GM23338 (cell line): ENCODE measurements at places on chromosomes 5 and 9. TPM values are rescaled to one million over a fixed set of nuclear protein-coding genes. Genes with fewer than 3 reads are reported as not detected.

GKAP1 gene
- 3.6 and 4.0 TPM in 2 replicates for total RNA-seq

SLC31A2 gene
- total RNA-seq: 1.3 and 3.8 TPM in 2 replicates

SHROOM1 gene
- 4.3 and 5.4 TPM in 2 replicates for total RNA-seq

CTXN3 gene
- total RNA-seq: not detected in 2 replicates

TXNDC15 gene
- total RNA-seq: 24.4 and 30.7 TPM in 2 replicates

IGFBPL1 gene
- 75.6 and 78.5 TPM in 2 replicates for total RNA-seq

LHX3 gene
- not detected in 2 replicates for total RNA-seq

SLC25A48 gene
- 1.4 and 1.5 TPM in 2 replicates for total RNA-seq

SPINK1 gene
- not detected in 2 replicates for total RNA-seq

PRELID1 gene
- 271 and 328 TPM in 2 replicates for total RNA-seq

RECK gene
- 8.1 and 8.6 TPM in 2 replicates for total RNA-seq

ANKRD34B gene
- total RNA-seq: 1.5 and 2.9 TPM in 2 replicates

CCDC152 gene
- total RNA-seq: 13.9 and 16.2 TPM in 2 replicates

FBLL1 gene
- 6.0 and 7.1 TPM in 2 replicates for total RNA-seq

PCDHB11 gene
- 0.47 and 1.3 TPM in 2 replicates for total RNA-seq

SPOCK1 gene
- 10.5 and 17.2 TPM in 2 replicates for total RNA-seq

MPDZ gene
- total RNA-seq: 37.0 and 43.1 TPM in 2 replicates

FOXD4L5 gene
- total RNA-seq: not detected in 2 replicates

INSYN2B gene
- 4.4 TPM in 1 of 2 replicates, not detected in the other for total RNA-seq

HMMR gene
- 54.8 and 77.9 TPM in 2 replicates for total RNA-seq

ADAMTS16 gene
- 14.3 and 15.4 TPM in 2 replicates for total RNA-seq

PCDHGA6 gene
- total RNA-seq: 4.5 and 4.8 TPM in 2 replicates

LIX1 gene
- total RNA-seq: not detected in 2 replicates

CDH9 gene
- total RNA-seq: 0.31 TPM in 1 of 2 replicates, not detected in the other
